ENCODE measurements at places on chromosomes 6 and 20. TPM values are rescaled to one million over a fixed set of nuclear protein-coding genes. Genes with fewer than 3 reads are reported as not detected.

Gene SMOC2
- total RNA-seq = not detected

Gene B3GALT4
- 12.8 TPM for total RNA-seq

Gene CCM2L
- 0.35 TPM for total RNA-seq

Gene SLC23A2
- 22.3 TPM for total RNA-seq

Gene PREX1
- total RNA-seq = 3.3 TPM

Gene SAMD10
- total RNA-seq = 14.4 TPM

Gene ISM1
- total RNA-seq = not detected

Gene SH3BGRL2
- total RNA-seq = 27.4 TPM

Gene MAP7
- total RNA-seq = 27.5 TPM

Gene EYS
- total RNA-seq = not detected

Gene EBF4
- total RNA-seq = 5.1 TPM

DNA sequence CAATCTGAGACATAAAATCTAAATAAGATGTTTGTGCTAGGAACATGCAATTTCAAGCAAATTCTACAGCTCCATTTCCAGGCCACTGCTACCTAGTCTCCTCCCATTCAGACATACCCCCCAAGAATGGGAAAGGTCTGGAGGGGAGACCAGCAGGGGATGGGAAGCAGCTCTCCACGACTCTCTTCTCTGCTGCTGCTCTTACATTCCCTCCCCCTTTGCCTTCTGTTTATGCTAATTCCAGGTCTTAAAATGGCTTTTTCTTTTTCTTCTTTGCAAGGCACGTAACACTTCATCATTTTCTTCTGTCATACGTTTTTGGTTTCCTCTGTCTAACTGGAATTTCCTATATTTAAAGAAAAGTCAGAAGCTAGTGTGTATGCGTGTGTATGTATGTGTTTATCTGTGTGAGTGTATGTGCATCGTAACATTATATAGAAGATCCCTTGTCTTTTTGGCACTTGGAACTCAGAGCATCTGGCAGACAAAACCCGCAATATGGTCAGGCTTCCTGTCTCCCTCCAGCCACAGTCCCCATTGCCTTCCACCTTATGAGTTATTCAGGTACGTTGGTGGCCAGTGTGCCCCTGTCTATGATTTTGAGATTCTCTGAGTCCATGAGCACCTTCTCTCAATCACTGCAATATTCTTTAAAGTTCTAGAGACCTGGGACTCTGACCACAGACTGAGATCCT, 493.7 kb downstream of the BTBD3 start:
- DNase-seq = no peak

- no peak for DNase-seq
Observed at GRCh38 chr20:63749597-63750508, 10.3 kb downstream of the SLC2A4RG start.

- no peak for DNase-seq
Observed at GRCh38 chr6:34068462-34069044, 77.3 kb downstream of the GRM4 start.

DNA sequence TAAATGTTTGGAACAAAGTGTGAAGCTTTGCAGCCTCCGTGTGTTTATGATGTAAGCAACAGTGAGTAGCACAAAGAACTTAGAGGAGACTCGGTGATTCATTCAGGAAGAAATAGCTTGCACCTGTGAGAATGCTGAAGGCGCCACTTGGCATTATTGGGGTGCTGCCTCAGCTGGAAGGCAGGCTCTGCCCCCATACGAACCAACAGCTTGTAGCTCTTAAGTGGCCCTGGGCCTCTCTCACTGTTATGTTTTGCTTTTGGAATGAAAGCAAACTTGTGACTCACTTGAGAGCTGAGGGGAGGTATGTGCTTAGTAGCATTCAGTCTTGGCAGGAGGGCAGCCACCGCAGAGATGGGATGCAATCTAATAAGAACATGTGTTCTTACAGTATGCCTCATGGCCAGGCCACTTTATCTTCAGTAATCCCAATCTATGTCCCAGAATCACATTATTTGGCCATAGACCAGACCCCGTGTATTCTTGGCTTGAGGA, 310.7 kb downstream of the EYA4 start:
- DNase-seq = no peak

DNA sequence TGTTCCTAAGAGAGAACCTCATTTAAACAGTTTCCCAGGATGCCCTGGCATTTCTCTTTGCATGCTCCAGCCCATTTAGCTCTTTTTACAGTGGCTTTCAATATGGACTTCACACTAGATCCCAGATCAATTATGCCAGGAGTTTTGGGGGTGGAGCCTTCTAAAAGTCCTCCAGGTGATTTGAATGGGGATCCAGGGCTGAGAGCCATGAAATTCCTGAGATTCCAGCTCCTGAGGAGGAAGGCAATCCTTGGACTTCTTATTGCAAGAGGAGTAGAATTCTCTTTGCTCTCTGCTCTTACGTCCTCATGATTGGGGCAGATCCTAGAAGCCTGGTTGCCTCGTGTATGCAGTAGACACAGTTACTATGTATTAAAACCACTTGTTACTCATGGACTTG, 184.2 kb downstream of the DHX35 start:
- no peak for DNase-seq

GRCh38 chr6:12162213-12162612, 127.9 kb upstream of the EDN1 start:
- no peak for DNase-seq

GRCh38 chr6:39333644-39334438, 11.3 kb upstream of the KCNK16 start:
- DNase-seq = no peak

DNA sequence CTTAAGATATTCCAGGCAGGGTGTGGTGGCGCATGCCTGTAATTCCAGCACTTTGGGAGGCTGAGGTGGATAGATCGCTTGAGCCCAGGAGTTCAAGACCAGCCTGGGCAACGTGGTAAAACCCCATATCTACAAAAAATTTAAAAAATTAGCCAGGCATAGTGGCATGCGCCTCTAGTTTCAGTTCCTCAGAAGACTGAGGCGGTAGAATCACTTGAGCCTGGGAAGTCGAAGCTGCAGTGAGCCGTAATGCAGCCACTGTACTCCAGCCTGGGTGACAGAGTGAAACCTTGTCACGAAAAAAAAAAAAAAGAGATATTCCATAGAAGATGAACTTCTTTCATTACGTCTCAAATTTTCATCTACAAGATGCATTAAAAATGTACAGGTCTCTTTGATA, 46.7 kb upstream of the ISM1 start:
- no peak for DNase-seq

GRCh38 chr6:89452281-89452680, 19.3 kb downstream of the ANKRD6 start:
- DNase-seq = no peak

- DNase-seq = no peak
Observed at GRCh38 chr6:47308552-47309290, 984 bp downstream of the TNFRSF21 start.

GRCh38 chr6:116468293-116468692, 7.1 kb downstream of the CALHM6 start:
- no peak for DNase-seq

- DNase-seq = no peak
Observed at GRCh38 chr20:63023936-63024571, 17.3 kb upstream of the BHLHE23 start.

DNA sequence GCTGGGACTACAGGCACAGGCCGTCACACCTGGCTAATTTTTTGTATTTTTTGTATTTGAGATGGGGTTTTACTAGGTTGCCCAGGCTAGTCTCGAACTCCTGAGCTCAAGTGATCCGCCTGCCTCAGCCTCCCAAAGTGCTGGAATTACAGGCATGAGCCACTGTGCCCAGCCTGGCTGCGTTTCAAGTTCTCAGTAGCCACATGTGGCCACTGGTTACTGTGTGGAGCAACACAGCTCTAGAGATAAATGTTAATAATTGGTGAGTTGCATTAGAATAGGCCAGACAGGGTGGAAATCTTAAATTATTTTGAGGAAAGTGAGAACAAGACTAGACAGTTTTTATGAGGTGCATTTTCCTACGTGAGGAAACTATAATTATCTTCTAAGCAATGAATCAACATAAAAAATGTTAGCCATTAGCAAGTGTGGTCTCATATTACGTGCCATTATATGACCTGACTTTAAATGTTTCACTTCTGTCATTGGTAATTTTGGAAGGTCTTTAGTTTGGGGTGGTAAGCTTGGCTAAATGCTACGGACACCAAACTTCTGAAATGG, 129.6 kb downstream of the PLEKHG1 start:
- no peak for DNase-seq

DNA sequence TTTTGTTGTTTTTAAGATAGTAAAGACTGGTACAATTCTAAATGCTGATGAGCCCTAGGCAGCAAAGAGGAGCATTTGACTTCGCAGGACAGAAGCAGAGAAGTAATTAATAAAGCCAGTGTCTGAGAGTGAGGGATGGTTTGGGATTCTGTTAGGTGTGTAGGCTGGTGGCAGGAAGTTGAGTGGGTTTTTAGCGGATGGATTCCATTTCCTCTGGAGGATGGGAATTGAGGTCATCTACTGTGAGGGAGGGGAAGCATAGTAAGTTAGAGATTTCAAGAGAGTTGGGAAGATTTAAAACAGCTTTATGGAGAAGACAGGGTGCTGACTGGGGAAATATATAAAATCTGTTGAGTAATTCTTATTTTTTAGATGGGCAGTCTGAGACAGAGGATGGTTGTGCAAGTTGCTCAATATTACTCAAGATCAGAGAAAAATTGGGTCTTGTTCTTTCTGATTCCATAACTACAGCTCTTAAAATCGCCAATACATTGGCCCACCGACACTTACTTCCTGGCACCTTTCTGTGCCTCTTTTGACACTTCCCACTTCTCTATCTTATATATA, 48.8 kb downstream of the PRL start:
- DNase-seq = no peak

DNA sequence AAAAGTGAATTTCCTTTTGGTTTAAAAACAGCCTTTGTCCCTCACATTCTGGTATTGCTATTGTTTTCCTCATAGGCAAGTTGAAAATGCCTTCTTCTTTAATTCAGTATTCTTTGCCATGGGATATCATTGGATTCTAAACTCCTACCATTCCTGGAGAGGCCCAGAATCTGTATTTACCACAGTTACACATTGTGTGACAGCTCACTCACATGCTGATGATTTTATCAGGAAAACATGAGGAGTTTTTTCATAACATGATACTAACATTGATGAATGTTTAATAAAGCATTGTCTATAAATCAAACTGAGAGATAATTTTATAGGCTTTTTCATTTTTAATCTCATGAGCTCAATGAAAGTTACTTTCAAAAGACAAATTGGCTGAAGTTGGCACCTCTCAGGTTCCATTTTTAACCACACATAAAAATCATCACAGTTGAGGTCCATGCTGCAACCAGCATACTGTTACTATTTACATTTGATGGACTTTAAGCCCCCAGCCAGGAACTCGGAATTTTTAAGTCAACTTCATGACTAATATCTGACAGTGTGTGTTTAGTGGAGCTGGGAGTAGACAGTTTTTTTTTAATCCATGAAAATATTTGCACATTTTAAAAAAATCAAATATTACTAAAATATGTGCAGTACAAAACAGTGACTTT, 82.8 kb downstream of the FAM83B start:
- no peak for DNase-seq

DNA sequence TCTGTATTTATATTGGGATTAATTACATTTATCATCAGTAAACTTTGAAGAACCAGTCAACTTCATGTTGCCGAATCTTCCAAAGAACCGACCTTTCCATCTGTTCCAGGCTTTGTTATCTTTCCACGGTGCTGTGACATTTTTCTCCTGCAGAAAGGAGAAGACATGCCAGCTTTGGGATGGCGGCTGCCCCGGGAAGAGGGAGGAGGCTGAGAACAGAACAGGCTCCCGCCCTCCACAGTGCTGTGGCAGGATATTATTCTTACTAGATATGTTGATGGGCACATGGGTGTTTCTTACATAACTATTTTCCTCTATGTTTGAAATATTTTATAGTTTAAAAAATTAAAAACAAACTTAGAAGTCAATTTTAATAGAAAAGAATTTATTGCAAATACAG, 44.9 kb downstream of the GINS1 start:
- no peak for DNase-seq

GRCh38 chr6:25417046-25417605, 138.0 kb downstream of the CARMIL1 start:
- no peak for DNase-seq

DNA sequence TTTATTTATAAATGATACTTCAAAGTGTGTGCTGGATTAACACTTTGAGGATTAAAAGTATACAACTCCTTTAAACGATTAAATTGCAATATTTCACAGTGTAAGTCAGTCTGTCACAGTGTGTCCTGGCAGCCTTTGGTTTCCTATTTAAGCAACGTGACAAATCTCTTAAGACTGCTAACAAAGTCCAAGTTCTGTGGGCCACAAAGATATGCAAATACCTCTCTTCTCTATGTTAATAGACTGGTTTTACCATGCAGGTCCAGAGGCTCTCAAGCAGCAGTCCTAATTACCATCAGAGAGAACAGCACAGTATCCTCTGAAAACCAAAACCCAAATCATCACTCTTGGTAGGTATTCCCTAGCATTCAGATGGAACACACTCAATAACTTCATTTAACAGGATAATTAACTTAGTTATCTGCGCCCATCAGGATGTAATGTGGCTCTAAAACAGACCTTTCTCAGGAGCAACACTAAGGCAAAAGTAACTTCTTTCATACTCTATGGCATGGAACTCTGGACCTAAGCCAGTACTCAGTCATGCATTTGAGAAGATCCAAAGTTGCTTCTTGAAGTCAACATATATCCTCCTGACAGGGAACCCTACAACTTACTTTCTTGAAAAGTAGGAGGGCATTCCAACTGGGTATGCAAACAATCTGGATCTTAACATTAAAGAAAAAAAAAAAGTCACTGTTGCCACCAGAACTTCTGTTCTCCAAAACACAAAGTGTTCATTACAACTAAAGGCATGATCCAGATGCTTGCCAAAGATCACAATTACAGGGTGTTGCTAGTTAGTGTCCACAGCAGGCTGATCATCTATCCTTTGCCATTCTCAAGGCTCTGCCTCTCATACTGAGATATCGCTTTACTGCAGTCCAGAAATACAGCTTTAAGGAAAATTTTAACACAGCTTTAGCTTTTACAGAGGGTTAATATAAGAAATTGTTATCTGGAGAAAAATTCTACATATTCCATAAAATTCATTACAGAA, 53.2 kb downstream of the MAN1A1 start:
- peak; percentile 29 for DNase-seq

DNA sequence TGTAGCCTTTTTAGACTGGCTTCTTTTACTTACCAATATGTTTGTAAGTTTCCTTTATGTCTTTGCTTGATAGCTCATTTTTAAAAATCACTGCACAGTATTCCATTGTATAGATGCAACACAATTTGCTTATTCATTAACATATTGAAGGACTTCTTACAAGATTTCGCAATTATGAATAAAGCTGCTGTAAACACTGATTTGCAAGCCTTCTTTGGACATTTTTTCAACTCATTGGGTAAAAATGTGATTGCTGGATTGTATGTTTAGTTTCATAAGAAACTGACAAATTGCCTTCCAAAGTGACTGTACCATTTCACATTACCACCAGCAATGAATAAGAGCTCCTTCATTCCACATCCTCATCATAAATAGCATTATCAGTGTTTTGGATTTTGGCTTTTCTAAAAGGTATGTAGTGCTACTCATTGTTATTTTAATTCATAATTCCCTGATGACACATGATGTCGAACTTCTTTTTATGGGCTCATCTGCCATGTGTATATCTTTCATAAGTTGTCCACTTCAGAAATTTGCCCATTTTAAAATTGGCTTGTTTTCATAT, 80.7 kb downstream of the TFAP2B start:
- DNase-seq = no peak
